ENCODE measurements at places on chromosomes 3 and 15. TPM values are rescaled to one million over a fixed set of nuclear protein-coding genes. Genes with fewer than 3 reads are reported as not detected.

DNA sequence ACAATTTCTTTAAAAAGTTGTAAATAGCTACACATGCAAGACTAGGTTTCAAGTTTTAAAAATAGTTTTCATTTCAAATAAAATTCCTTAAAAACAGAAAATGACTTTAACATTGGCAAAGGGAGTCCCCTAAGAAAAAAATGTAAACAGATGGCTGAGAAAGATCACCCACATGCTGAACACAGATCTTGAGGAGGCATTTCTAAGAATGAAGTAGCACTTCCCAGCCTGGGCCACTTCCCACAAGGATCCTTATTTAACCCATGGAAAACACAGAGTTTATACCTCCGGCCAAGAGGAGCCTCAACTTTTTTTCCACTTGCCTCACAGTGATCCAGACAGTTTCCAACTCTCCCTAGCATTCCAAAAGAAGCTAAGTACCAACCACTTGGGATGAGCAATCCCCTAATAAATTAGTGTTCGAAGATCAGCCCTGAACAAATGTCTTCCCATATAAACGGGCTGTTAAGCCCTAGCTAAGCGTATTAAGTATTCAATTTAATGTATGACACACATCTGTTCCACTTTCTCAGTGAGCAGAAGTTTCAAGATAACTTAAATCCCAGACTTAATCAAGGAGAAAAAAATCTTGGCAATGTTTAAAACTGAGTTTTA lies 61.4 kb downstream of the GADL1 start:
- no peak for DNase-seq

DNA sequence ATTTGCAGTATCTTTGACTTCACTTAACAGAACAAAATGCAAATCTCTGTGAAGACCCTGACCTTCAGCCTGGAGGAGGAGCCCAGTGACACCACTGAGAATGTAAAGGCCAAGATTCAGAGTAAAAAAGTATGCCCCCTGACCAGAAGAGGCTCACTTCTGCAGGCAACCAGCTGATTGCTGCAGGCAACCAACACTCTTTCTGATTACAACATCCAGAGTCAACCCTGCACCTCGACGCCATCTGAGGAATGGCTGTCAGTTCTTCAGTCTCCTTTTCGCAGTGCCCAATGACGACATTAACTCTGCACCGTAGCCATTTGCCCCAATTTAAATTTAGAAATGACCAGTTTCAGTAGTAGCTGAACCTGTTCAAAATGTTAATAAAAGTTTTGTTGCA lies 14.9 kb downstream of the ATP13A3 start:
- no peak for DNase-seq

- no peak for DNase-seq
Observed at GRCh38 chr3:149497966-149498670, 23.6 kb downstream of the TM4SF4 start.

CEP19 gene
- total RNA-seq = 5.7 TPM

CPNE4 gene
- not detected for total RNA-seq

GRCh38 chr3:57164657-57165573 lies at the start of gene IL17RD:
Gene IL17RD (minus strand): TSS chr3:57165353. CDS start chr3:57165286, 67 bp downstream.
- DNase-seq = peak; percentile 84

- no peak for DNase-seq
Observed at GRCh38 chr15:30038667-30039523, 43.9 kb upstream of the GOLGA8J start.

DNA sequence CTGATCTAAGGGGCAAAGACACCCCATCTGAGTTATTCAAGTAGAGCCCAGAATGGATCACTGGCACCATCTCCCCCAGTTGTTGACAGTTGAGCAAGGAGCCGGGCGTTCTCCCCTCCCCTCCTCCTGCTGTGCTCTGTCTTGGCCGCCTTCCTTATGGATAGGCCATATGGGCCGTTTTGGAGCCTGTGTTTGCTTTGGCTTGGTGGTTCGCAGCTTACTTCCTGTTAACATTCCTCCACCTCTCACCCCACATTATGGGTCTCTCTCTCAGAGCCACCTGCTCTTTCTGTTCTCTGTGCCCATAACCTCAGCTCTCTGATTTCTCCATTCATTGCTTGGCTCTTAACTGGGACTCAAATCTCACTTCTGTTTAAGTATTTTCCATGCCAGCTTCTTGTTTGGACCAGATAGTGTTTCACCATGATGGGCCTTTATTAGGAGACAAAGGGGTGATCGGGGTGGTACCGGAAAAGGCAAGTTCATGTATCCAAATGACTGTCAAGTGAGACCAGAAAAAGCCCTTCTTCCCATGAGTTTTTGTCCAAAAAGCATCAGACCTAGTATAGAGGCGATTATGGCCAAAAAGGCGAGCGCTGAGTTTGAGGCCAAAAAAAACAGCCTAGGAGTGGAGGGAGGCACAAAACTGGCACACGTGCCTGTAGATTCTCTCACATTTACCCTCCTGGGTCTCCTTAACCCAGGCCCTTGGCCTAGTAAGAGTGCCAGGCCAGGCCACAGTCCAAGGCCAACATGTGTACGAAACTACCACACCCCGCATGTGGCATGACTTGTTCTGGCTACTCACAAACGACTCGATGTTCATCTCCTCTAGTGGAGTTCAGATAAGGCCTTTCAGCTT lies 62.6 kb downstream of the DUT start:
- DNase-seq = no peak

DNA sequence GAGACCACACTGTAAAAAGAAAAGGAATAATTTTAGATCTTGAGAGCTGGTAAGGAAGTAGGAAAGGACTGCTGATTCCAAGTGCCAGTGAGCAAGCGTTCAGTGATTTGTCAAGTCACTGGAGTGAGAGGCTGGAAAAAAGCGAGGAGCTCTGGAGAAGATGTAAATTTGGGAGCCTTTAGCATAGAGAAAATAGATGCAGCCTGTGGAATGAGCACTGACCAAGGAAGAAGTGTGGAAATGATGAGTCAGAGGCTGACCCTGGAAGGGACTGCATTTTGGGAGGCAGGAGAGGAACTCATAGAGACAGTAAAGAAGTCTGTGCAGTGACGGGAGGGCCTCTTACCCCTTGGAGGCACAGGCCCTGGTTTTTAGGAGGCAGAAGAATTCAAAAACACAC lies 17.1 kb upstream of the ABTB1 start:
- no peak for DNase-seq

DNA sequence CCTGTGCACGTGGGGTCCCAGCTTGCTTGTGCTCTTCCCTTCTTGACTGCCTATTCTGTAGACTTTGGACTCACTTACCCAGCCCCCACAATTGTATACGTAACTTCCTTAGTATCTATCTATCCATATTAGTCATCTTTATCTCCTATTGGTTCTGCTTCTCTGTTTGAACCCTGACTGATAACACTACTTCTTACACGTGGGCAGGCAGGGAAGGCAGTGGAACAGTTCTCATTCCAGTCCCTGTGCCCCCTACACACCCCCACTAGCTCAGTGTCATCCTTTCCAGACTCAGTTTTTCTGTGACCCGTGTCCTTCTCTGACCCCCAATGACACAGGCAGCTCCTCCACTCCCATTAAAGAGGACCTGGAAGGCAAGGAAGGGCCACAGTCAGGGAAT lies 74.2 kb upstream of the FBN1 start:
- no peak for DNase-seq

DNA sequence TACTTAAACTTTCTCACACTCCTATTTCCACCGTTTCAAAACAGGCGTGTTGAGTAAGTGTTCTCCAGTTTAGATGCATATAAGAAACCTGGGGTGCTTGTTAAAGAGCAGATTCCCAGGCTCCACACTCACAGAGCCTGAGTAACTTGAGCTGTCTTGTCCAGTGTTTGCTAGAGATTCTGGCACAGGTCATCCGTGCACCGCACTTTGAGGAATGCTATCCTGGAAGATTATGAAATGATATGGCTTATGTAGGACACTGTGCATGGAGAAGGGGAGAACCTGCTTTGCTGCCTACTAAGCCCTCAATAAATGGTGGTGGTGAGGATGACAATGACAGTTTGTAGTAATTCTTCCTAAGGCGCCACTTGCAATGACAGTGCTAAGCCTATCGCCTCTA lies 273.7 kb downstream of the PDZRN3 start:
- no peak for DNase-seq

GRCh38 chr3:184426691-184427141 lies 46.9 kb downstream of the CHRD start:
- no peak for DNase-seq

DNA sequence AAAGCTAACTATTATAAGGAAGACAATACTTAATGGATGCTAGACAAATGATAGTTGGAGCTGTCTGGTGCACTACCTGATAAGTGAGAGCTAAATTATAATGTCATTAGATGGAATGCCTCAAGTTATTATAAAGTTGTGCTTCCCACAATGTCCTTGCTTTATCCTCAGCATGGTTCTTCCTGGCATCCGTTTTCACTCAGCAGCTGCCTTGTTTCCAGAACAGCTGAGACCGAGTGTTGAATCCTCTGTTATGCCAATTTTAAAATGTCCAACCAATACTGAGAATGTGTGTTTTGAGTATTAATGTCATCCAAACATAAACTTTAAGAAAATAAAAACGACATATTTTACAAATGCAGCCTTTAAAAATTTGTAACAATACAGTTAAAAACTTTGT lies 286.7 kb upstream of the SOX2 start:
- no peak for DNase-seq

LSAMP gene
- total RNA-seq = 0.76 TPM

DNA sequence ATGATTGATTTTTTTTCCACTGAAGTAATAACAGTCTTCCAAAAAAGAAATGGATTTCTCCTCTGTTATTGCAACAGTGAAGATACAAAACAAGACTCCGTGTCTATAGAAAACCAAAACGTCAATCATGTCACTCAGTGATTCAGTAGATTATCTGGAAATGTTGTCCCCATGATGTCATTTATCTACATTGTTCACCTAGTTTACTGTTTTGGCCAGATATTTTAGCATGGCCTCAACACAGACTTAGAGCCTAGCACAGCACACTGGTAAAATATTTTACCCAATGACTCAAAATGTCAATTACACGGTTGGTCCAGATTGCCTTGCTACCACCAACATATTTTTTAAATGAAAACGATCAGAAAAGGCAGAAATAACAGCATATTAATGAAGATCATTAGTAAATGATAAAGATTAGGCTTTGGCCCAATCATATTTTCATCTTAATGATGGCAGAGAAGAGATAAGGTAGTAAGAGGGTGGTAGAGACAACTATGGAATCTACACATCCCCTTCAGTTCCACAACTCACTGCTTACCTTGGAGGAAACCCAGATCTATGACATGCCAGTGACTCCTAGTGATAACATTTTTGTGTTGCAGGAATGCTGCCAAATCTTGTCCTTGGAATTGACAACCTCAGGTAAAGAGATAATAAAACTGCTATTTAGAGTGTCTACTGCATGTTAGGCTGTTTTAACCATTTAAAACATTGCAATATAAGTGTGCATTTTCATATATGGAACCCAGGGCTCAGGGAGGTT lies 347.7 kb upstream of the ARPP21 start:
- DNase-seq = no peak

DNA sequence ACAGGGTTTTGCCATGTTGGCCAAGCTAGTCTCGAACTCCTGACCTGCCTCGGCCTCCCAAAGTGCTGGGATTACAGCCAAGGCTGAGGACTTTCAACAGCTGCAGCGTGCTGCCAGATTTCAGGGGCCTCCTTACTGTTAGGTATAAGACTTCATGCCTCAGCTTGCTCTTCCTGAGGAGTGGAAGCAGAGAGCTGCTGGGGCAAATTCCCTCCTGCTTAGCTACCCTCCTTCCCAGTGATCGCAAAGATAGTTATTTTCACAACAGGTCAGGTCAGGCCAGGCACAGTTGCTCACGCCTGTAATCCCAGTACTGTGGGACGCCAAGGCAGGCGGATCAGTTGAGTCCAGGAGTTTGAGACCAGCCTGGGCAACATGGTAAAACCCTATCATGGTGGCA lies 2.6 kb upstream of the CPNE9 start:
- DNase-seq = no peak

GRCh38 chr3:32619395-32619794 lies 48.7 kb upstream of the DYNC1LI1 start:
- no peak for DNase-seq

DNA sequence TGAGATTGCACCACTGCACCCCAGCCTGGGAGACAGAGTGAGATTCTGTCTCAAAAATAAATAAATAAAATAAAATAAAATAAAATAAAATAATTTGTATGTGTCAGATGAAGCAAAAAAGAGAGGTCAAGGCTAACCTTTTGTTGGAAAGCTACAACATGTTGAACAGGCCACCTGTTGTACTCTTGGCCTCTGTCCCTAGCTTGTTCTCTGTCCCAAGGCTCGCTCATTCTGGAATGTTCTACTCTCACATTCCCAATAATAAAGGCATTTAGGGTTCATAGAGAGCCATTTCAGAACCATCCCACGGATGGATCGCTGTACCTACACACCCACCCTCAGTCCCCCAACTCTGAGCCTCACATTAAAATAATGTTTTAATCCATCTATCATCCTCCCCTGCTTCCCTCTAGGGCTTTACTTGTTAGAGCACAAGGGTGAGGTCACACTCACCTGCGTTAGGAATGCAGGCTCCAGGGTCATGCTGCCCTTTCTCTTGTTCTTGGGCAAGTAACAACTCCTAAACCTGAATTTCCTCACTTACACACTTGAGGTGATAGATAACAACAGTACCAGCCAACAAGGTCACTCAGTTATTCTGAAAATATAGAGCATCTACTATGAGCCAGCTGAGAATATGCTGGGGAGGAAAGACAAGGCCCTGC lies 24.9 kb upstream of the KCTD6 start:
- no peak for DNase-seq

DNA sequence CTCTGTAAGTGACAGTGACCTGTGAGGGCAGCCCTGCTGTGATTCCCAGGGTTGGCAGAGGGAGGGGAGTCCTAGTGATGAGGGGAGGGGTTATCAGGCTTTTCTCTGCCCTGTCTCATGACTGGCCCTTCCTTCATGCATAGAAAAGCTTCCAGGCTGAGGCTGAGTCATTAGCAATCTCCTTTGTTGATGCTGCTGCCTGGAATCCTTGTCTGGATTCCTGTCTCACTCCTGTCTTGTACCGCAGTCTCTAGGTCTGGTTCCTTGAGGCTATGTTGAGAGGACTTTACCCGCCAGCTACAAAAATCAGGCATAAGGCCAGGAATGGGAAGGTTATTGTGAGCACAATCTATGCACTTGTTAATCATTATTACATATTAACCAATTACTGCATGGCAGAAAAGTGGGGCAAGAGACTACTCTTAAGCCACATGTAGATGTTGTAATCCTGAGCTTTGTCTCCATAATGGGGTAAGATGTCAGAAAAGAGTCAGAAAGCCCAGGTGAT lies 7.2 kb downstream of the KLHL6 start:
- no peak for DNase-seq

OR5K3 gene
- total RNA-seq = not detected

ZSCAN2 gene
- 12.0 TPM for total RNA-seq

TMEM212 gene
- total RNA-seq = not detected

DNA sequence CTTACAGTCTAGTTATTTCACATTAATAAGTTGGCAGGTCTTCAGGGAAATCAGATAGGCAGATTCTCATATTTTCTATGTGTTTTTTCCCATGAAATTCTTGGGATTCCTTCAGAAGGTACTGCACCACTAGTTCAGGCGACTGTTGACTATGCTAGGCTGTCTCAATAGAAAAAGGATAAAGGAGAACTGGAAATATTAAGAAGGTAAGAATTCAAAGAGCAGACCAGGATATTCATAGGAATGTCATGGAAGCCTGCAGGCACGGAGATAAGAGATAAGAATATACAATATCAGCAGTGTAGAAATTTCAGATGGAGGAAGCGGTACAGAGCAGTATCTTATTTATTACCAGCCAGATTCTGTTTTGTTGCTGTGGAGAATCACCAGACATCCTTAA lies 432.1 kb upstream of the MDFIC2 start:
- no peak for DNase-seq

All from OCI-LY7 (cell line).